Activated naive CD8-positive, alpha-beta T cell treated with anti-CD3 and anti-CD28 coated beads, Interleukin-2, amount 50 U/mL, for 16 hours (primary cell): ENCODE measurements at places on chromosomes 3 and 15.

GRCh38 chr3:72442759-72443158, 405.5 kb downstream of the SHQ1 start:
- DNase-seq, result no peak

DNA sequence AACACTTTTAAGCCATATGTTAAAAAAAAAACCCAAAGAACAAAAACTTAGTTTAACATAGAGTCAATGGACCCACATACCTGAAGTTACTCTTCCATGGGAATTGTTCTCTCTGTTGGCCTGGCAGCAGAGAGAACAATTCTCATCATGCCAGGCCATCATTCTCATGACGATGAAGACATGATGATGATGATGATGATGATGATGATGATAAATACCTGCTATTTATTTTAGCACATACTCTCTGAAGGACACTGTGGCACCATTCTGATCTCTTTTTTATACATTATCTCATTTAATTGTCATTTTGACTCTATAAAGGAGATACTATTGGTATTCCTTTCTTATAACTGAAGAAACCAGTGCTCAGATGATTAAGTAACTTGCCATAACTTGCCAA, 366.9 kb downstream of the MFSD1 start:
- no peak for DNase-seq

DNA sequence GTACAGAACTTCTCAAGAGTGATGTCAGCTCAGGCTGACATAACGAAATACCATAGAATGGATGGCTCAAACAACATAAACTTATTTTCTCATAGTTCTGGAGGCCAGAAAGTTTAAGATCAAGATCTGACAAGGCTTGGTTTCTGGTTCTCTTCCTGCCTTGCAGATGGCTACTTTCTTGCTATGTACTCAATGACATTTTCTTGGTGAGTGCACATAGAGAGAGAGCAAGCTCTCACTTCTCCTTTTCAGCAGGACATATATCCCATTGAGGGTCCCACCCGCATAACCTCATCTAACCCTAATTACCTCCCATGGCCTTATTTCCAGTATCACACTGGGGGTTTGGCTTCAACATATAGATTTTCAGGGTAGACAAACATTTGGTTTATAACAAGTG, 1072.1 kb downstream of the PLOD2 start:
- DNase-seq, result no peak

- no peak for DNase-seq
These were observed 188.3 kb upstream of the CNTN4 start for GRCh38 chr3:1910322-1910721.

DNA sequence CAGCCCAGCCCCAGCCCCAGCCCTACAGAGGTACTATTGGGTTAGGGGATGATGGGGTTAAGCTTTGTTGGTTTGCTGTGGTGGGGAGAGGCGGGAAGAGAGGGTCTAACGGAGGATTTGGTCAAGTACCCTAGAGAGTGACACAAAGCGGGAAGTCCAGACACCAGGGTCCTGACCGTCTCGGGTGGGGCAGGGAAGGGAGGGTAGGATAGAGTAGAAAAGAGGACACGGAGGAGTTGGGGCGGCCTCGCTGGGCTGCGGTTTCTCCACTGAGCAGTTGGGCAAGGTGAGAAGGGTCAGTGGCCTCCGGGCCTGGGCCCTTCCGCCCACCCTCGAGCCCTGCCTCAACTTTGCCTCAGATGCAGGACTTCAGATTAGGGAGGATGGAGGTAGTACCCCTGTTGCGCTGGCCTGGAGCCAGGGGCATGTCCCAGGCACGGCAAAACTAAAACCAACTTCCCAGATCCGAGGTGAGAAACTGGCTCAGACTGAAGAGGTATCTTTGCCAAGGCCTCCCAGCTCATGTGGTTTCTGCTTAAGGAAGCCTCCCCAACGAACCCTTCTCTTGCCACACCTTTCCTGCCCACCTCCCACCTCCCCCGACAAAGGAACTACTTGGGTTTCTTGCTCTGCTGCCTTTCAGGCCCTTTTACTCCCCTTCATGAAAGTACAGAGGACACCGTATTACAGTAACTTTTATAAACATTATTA, 551 bp downstream of the PML start:
- DNase-seq, result no peak

DNA sequence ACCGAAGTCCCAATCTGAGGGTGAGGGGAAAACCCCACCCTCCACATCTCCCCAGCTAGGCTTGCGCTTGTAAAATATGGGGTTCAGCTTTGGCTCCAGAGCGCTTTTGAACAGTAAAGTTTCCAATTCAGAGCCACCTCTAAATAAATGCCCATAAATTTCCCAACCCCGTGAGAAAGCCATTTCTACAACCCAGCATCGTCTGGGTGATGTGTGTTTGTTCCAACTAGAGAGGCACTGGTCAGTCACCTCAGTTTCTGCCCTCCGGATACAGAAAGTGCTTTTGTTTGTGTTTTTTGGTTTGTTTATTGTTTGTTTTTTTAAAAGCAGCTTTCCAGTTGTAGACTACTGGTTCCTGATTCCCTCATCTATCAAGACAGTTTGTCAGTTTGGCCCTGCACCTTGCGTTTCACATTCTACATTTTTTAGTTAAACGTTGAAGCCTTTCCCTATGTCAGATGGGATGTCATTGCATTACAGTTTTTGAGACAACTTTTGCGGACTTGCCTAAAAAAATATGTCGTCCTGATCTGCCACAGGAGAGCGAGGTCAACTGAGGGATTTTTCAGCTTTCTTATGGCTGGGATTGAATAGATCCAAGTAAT, 15.0 kb upstream of the SOX2 start:
- no peak for DNase-seq

DNA sequence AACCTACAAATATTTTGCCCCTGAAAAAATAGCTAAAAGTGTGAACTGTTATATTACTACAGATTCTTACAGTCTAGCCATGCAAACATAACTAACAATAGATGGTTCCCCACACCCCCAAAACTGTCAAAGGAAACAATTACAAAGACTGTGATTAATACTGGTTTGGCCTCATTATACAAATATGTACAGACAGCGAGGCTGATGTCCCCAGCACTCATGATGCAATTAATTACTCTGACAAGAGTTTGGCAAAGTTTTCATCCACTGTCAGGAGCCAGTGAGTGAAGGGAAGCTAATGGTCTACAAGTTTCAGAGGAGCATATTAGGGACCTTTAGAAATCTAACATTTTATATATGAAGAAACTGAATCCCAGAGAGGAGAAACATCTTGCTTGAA, 61.0 kb downstream of the HMG20A start:
- DNase-seq, result no peak

DNA sequence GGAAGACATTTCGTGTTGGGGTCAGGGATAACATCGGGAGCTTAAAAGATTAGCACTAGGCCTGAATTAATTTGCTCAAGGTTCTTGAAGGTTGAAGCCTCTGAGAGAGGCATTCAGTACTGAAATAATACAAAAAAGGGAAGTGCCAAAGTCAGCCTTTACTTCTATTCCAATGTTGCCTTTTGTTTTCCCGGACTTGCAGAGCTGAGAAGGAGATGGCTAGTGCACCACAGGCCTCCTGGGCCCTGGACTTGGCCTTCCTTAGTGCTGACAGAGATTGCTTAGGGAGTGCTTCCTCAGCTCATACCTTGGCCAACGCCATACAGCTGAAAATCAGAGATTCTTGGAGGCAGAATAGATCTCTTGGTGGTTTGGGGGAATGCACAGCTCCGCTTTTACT, 333.6 kb upstream of the TBL1XR1 start:
- DNase-seq, result no peak

GRCh38 chr3:152257563-152258035, 11.1 kb upstream of the MBNL1 start:
- DNase-seq, result no peak

- DNase-seq, result no peak
These were observed 116.2 kb downstream of the TCF12 start for GRCh38 chr15:57034613-57035012.

DNA sequence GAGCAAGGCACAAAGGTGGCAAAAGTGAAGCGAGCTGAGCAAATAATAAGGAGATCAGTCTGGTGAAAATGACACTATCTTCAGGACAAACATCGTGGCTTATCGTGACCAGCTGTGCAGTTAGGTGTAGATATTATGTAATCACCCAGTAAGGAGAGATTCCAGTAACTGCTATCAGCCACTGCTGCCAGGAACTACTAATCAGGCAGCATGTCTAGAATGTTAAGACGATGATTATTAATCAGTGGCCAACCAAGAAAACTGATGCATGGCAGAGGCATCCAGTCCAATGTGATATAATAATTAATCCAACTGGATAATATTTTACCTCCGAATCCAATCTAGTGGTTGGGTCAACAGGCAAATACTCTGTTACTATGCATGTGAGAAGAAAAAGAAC, 252.7 kb upstream of the ZPLD1 start:
- no peak for DNase-seq

- DNase-seq, result no peak
These were observed 12.7 kb downstream of the CDAN1 start for GRCh38 chr15:42724276-42724675.

DNA sequence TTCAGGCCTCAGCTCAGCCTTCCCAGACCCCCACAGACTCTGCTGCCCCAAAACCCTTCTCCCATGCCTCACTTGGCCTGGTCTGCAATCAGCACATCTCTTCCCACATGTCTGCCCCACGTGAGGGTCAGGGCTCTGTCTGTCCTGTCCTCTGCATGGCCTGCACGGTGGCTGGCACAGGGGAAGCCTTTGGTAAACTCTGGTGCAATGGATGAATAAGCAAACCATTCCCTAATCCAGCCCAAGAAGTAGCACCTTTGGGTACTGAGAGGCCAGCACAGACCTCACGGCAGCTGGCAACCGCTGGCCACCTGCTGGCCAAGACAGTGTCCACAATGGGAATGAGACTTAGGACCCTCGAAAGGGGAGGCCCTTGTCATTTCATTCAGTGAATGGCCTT, 27.7 kb downstream of the ABTB1 start:
- DNase-seq, result no peak

DNA sequence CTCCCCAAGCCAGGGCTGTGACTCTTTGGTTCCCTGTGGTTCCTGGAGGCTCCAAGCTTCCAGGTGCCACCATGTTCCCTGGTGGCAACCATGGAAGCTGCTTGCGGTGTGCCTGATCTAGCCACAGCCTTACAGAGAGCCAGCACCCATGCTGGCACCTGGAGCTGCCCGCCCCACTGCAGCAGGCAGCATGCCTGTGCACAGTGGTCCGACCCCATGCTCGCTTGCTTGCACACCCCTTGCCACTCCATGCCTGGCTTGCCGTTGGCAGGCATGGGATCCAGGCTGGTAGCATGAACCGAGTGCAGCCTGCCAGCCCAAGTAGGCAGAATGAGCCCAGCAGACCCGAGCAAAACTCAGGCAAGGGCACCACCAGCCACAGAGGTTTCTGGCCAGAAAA, 53.9 kb downstream of the SLMAP start:
- DNase-seq, result no peak

GRCh38 chr3:73765878-73766545, 141.3 kb upstream of the PDZRN3 start:
- DNase-seq, result no peak

DNA sequence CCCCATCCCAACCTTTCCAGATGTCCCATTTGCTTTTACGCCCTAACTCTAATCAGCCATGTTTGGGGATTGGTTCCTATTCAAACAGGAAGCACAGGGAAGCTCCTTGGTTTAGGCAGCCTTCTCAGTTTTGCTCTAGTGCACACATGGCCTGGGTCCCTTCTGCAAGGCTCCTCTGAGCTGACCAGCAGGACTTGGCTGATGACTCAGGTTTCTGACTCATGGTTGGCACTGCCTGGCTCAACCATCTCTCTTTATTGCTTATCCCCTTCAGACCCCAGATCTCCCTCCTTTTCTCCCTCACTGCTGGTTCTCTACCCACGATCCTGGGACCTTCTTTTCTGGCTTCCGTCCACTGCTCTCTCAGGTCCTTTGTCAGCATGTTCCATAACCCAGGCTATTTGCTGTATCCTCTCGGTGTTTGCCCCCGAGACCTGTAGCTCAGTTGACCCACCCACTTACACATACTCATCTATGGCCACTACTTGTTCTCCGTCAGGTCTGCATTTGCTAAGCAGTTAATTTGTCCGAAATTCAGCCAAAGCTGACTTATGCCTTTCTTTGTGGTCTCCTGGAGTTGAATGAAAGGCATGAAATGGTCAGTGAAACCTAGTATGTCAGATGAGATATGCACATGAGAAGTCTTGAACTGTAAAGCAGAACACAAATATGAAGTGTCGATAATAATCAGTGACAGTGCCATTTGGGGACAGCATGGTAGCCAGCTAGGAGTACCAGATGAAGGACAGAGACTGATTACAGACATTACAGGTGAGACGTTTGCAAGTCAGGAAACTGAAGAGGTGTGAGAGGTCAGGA, 323.5 kb upstream of the ROPN1 start:
- no peak for DNase-seq

- DNase-seq, result no peak
These were observed 678.1 kb upstream of the DPPA4 start for GRCh38 chr3:110015231-110015963.

- DNase-seq, result no peak
These were observed 95.2 kb upstream of the PLCL2 start for GRCh38 chr3:16789344-16790120.

GRCh38 chr3:160616311-160616710, 50.9 kb upstream of the KPNA4 start:
- DNase-seq, result no peak

DNA sequence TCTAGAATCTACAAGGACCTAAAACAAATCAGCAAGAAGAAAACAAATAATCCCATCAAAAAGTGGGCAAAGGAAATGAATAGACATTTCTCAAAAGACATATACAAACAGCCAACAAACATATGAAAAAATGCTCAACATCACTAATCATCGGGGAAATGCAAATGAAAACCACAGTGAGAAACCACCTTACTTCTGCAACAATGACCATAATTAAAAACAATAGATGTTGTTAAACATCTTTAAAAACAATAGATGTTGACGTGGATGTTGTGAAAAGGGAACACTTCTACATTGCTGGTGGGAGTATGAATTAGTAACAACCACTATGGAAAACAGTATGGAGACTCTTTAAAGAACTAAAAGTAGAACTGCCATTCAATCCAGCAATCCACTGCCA, 96.2 kb downstream of the CBLB start:
- no peak for DNase-seq

GRCh38 chr15:72086010-72086697, 31.8 kb downstream of the MYO9A start:
- no peak for DNase-seq

DNA sequence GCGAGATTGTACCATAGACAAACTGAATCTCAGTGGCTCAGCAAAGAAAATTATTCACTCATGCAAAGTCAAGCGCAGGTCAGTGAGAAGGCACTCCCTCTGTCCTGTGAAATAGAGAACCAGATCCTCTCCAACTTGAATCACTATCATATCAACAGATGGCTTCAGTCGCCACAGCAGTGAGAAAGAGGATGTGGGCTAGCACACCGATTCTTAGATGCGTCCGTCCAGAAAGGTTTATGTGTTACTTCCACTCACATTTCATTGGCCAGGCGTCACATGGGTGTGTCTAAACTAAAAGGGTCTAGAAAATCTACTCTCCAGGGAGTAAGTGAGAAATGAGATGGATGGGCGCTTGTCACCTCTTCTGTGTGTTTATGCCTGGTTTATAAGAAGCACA, 141.6 kb upstream of the KBTBD8 start:
- DNase-seq, result no peak

DNA sequence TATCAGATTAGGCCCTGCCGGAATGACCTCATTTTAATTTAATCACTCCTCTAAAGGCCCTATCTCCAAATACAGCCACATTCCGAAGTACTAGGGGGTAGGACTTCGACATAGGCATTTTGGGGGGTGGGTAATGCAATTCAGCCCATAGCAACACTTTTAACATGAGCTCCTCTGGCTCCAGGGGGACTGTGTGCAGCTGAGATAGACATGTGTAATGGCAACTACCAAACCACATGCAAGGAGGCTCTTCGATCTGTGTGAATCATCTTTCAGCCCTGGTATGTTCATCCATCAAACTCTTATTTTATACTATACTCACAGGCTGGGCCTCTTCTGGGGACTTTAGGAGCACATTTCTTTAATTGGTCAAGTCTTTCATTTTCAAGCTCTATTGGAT, 57.4 kb upstream of the PPARG start:
- no peak for DNase-seq
